Glomerular endothelial cell (primary cell): ENCODE measurements at places on chromosomes 2 and 18.

DNA sequence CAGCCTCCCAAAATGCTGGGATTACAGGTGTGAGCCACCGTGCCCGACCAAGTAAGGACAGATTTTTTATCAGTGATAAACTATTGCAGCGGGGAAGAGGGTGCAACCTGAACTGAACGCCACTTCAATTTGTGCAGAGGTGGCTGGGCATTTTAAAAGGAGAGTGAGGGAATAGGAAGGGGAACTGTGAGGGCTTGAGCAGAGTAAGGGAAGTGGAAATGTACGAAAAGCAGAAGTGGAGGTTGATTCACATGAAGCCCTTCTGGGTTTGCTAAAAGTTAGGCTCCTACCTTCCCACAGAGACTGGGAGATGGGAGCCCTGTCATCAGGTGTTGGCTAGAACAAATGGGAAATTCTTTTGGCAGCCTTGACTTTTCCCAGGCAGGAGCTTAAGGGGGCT, 6.1 kb downstream of the STK11IP start:
- no peak for DNase-seq

GRCh38 chr2:205995260-205995659, 90.7 kb downstream of the INO80D start:
- DNase-seq = no peak

DNA sequence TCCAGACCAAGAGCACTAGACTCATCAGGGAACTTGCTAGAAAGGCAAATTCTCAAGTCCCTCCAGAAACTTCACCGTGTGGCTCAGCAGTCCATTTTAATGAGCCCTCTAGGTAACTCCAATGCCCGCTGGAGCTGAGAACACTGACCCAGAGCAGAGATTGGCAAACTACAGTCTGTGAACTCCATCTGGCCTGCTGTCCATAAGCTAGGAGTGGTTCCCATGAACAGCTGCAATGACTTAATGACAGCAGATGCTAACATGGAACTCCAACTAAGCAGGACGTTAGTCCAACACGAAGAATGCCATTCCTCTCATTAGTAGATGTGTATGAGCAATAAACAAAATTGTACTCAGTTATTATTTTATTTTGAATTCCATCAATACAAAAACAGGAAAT, 371.9 kb downstream of the STK39 start:
- no peak for DNase-seq

GRCh38 chr2:88057437-88057844, 1.9 kb upstream of the KRCC1 start:
- DNase-seq = no peak

GRCh38 chr2:46184794-46185583, 112.2 kb upstream of the EPAS1 start:
- no peak for DNase-seq

GRCh38 chr2:56474412-56475158, 290.8 kb downstream of the CCDC85A start:
- no peak for DNase-seq

DNA sequence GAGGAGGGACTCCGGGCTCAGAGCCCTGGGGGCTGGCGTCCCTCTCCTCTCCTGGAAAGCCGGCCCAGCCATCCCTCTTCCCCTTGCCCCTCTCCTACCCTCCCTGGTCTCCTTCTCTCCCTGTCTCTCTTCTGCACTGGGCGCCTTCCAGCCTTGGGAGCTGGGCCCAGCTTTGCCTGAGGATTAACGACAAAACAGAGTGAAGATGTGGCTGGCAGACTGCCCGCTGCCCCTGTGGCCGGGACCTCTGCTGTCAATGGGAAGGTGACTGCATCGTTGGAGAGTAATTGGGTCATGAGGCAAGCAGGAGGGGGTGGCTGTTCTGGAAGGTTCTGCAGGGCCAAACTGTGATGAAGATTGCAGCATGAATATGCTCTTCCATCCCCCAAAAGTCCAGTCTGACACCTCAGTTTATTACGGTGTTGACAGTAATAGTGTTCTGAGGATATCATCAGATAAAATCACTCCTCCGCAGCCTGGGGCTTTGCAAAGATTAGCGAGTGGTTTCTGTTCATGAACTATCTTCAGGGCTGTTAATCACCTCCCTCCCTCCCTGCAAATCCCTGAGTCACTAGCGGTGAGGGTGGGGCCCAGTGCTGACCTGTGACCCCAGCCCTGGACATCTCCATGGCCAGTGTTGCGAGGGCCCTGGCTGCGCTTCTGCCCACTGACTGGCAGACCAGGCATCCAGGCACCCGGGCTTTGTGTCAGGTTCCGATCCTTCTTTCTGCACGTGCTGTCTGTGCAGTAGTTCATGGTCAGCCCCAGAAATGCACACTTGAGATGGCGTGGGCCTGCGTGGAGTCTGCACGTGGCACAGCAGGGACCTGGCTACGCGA, 23.0 kb downstream of the RTP5 start:
- no peak for DNase-seq

DNA sequence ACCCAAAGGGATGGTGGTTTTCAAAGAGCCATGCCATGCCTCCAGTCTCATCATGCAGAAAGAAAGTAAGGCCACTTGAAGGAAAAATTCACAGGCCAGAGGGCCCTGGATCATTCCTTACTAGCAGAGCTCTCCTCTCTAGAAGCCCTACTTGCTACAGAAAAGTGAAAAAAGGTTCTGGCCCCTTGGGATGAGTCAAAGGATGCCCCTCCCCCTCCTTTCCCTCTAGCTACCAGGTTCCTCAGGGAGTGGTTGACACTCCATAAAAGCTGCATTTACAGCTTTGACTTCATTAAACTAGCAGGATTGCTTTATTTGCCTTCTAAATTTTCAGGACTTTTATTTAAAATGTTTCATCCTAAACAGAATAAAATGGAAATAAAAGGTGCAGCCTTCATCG, 21.2 kb downstream of the OSR1 start:
- DNase-seq = no peak

GRCh38 chr2:28287256-28287915, 105.3 kb upstream of the FOSL2 start:
- DNase-seq = no peak

DNA sequence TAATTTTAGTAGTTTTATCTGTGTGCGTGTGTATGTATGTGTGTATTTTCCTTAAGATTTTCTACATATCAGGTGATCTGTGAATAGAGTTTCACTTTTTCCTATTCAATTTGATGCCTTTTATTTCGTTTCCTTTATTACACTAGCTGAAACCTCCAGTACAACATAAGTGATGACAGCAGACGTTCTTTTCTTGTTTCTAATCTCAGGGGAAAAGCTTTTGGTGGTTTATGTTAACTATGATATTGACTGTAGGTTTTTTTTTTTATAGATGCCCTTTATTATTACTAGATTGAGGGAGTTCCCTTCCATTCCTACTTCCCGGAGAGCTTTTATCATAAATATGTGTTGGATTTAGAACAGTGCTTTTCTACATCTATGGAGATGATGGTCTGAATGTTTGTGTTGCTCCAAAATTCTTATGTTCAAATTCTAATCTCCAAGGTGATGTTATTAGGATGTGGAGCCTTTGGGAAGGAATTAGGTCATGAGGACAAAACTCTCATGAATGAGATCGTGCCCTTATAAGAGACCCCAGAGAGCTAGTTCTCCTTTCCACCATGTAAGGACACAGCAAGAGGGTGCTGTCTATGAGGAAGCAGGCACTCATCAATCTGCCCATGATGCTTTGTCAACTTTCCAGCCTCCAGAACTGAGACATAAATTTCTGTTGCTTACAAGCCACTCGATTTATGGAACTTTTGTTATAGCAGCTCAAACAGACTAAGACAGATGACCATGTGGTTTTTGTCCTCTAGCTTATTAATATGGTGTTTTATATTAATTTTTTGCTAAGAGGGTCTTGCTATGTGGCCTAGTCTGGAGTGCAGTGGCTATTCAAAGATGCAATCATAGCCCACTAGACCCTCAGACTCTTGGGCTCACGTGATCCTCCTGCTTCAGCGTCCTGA, 5.9 kb upstream of the RHBDD1 start:
- DNase-seq = no peak

DNA sequence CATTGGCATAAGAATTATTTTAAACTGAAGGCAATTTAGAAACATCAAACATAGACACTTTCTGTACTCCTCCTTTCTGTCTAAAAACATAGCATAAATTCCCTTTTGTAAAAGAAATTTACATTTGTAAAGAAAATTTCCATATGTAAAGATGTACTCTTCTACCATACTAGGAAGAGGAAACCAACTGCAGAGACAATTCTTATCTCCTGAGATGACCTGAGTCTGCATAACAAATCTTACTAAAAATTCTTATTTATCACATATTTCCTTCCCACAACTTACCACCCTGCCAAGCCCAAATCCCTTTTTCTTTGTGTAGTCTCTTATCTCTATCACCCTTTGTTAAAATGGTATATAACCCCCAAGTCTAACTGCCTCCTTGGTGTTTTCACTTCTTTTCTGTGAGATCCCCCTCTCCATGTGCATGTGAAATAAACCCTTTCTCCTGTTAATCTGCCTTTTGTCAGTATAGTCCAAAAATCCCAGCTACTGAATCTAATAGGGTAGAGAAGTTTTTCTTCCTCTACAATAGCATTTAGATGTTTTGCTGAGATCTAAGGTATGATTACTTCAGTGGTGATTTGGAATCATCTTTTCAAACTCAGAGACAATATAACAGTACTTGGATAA, 81.0 kb downstream of the CHN1 start:
- DNase-seq = no peak

DNA sequence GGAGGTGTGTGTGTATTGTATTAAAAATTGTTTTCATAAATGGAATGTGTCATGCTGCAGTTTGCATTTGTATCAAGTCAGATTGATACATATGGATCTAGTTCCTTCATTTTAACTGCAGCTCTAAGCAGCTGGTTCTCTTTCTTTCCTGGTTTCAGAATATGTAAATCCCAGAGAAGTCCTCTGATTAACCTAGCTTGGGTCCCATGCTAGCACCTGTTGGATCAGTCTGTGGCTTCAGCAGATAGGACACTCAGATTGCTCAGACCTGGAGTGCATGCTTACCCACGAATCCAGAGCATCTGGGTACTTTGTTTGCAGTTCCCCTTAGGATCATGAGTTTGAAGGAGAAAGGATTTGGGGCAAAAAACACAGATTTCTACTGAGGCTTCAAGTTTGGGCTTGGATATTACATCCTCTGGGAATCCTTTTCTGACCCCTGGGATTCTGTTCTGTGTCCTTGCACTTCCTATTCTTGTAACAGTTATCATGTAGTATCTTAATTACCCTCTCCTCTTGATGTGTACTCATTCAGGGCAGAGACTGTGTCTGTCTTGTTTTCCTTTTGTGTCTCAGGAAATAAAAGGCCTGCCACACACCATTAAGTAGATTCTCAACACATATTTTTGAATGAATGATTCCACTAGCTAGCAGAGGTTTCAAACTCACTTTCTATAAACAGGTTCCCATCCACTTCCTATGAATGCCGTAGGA, 142.1 kb downstream of the PHLPP1 start:
- no peak for DNase-seq

DNA sequence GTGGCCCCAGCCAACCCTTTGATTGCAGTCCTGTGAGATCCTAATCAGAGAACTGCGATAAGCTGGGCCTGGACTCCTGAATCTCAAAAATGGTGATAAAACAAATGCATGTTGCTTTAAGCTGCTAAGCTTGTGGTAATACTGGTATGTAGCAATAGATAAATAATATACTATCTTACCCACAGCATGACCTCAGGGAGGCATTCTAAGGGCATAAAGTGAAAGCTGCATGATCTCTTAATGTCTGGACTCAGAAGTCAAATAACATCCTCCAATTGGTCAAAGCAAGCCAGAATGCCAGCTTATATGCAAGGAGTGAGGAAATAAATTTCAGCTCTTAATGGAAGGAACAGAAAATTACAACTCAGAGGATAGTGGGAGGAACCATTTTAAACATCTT, 246.1 kb downstream of the FSIP2 start:
- no peak for DNase-seq

DNA sequence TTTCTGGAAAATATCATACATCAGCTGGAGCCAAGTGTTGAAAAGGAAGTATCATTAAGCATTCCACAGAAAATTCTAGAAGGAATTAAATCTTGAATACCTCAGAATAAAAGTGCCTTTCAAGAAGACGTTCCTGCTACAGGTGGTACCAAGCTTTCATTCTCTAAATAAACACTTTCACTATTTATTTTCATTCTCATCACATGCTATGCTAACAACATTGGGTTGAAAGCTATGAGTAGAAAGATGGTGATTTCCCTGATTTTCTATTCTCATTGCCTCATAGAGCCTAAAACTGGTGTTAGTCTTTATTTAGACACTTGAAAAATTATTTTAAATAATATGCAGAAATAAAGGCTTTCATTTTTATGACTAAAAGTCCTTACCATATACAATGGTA, 324.7 kb downstream of the LRP1B start:
- DNase-seq = no peak

GRCh38 chr18:68763083-68763482, 34.8 kb upstream of the CCDC102B start:
- DNase-seq = no peak

DNA sequence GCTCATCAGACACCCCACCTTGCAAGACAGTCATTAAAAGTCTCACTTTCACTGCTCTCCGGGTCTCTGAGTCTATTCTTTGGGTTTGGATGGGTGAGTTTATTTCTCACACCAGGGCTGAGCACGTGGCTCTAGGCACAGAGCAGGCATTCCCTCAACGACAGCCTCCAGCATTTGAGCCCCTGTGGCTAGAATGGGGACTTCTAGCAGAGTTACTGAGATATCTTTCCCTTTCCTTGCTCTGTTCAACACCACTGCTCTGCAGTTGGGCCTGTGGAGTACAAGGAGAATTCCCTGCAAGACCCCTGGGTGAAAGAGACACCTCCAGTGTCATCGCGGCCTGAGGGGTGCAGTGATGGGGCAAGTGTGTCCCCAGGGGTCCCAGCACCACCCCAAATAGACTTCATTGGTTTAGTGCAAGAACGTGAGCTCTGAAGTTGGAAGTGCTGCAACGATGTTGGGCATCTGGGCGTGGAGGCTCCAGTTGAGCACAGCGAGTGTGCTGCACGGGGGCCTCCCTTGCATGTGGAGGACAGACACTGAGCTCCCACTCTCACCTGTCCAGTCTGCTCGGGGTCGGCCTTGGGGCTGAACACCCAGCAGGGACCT, 184.1 kb upstream of the HS6ST1 start:
- DNase-seq = no peak

DNA sequence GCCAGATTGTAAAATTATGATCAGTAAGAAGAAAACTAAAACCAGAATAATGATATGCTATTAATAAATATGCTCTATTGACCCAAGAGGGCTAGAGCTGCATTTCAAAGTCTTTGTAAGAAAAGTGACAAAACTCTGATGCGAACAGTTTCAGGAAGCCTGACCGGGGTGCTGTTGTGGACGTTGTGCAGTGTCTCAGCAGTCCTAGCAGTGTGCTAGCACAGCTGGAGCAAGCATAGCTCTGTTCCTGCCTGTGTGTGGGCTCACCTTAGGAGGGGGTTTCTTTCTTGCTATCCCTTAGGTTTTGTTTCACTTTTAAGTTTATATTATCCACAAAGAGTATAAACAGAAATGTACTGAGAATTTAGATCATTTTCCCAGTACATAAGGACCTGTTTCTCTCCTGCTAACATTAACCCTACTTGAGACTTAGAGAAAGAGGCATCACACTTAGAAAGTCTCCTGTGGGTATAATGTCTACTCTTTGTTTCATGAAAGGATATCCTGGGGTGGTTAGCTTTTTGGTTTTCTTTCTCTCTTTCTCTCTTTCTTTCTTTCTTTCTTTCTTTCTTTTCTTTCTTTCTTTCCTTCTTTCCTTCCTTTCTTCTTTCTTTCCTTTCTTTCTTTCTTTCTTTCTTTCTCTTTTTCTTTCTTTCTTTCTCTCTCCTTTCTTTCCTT, 124.5 kb downstream of the TMEM182 start:
- DNase-seq = no peak
